Hepatocyte (in vitro differentiated cells): ENCODE measurements at places on chromosomes 7 and 10. TPM values are rescaled to one million over a fixed set of nuclear protein-coding genes. Genes with fewer than 3 reads are reported as not detected.

DNA sequence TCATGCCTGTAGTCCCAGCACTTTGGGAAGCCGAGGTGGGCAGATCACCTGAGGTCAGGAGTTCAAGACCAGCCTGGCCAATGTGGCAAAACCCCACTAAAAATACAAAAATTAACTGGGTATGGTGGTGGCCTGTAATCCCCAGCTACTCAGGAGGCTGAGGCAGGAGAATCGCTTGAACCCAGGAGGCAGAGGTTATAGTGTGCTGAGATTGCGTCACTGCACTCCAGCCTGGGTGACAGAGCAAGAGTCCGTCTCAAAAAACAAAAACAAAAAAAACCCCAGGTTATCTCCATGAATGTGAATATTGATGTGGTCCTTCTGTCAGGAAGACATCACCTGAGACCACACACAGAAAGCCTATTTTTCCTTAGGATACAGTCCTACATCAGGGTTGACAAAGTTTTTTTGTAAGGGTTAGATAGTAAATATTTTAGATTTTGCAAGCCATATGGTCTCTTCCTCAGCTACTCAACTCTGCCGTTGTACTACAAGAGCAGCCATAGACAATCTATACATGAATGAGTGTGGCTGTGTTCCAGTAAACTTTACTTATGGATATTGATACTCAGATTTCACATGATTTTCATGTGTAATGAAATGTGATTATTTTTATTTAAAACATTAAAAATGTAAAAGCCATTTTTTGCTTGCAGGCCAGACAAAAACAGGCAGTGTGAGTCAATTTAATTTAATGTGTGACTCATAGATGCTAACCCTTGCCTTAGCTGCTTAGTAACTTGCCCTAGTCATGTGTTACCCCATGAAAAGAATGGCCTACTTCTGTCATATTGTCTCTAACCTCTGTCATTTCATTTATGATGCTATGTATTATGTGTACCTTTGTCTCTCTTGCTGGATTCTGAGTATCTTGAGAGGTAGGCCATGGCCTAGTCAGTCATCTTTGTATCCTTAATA lies 78.1 kb downstream of the TPST1 start:
- DNase-seq, result no peak

ARID5B gene
- 53.2 and 82.8 TPM in 2 replicates for polyA plus RNA-seq

- peak; percentile 57 for DNase-seq
Observed at GRCh38 chr10:130686689-130687300, 550.6 kb downstream of the GLRX3 start.

CAV2 gene
- polyA plus RNA-seq, result 53.0 and 61.5 TPM in 2 replicates

AKR1B1 gene
- polyA plus RNA-seq, result 342 and 373 TPM in 2 replicates

MSMB gene
- polyA plus RNA-seq, result 10.0 and 11.0 TPM in 2 replicates

LYZL2 gene
- not detected in 2 replicates for polyA plus RNA-seq

DNA sequence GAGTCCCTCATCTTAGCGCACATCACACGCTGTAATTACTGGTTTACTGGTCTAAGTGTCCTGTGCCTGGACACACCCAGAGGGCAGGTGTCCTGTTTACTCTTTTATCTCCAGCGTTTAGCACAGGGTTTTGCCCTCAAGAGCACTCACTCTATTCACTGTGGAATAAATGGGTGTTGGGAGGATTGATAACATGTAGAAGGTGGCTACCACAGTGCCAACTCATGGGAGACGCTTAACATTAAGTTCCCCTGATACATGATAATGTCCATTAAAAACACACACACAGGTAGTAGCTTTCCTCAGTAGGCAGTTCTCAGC lies 96.1 kb upstream of the EFCAB10 start:
- no peak for DNase-seq
